Erythroblast (primary cell): ENCODE measurements at places on chromosomes 4 and X.

GRCh38 chr4:132605551-132605950, 543.5 kb upstream of the PCDH10 start:
- no peak for DNase-seq

- no peak for DNase-seq
These were observed 167.7 kb downstream of the NPNT start for GRCh38 chr4:106063009-106063408.

DNA sequence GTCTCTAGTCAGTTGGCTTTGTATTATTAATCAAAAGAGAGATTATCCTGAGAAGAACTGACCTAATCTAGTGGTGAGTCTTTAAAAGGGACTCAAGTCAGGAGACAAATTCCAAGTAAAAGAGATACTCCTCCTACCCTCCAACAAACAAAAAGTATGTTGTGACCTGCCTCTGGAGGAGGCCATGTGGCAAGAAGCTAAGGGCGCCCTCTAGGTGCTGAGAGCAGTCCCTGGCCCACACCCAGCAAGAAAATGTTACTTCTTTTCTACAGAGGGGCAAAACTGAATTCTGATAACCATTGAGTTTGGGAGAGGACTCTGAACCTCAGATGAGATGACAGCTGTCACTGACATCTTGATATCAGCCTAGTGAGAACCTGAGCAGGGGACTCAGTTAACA, 953.6 kb upstream of the AGA start:
- no peak for DNase-seq

DNA sequence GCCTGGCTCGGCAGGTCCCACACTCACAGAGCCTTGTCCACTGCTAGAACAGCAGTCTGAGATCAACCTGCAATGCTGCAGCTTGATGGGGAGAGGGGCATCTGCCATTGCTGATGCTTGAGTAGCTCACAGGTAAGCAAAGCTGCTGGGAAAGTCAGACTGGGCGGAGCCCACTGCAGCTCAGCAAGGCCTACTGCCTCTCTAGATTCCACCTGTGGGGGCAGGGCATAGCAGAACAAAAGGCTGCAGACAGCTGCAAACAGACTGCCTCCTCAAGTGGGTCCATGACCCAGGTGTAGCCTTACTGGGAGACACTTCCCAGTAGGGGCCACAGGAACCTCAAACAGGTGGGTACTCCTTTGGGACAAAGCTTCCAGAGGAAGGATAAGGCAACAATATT, 110.6 kb upstream of the ADAMTS3 start:
- DNase-seq, result no peak

- DNase-seq, result no peak
These were observed 38.9 kb upstream of the MAP9 start for GRCh38 chr4:155415662-155416061.

- DNase-seq, result no peak
These were observed 26.7 kb upstream of the TEC start for GRCh38 chr4:48296365-48296764.

GRCh38 chr4:144579411-144580030, 66.4 kb upstream of the HHIP start:
- no peak for DNase-seq

DNA sequence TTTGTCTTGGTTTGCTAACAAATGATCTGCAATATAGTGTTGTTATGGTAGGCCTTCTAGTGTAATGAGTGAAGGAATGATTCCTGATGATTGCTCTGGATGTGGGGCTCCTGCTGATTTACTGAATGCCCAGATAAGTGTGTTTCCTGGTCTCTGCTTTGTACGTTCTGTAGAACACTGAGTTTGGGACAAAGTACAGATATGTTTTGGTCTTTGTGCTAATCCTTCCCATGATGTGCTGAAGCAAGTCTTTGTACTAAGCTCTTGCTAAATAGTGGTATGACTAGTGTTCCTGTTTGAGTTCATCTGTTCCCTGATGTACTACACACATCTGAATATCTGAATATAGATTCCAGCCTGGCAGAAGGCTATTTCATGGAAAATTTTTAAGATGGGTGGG, 36.9 kb upstream of the XIAP start:
- no peak for DNase-seq

GRCh38 chrX:22060415-22061280, 28.5 kb downstream of the PHEX start:
- DNase-seq, result no peak

DNA sequence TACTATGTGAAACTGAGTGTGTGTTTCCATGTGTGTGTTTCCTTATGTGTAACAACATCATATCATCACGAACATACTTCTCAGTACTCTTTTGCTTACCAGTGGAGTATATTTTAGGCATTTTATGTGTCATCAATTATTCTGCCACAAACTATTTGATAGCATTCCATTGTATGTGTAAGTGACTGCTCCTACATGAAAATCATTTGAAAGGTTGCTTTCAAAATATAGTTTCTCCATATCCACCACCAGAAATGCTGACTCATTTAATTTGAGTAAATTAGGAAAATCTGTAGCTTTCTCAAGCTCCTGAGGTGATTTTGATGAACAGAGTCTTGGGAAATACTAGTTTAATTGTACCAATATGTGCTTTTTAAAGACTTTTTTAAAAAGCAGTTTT, 376.2 kb downstream of the PCDH18 start:
- no peak for DNase-seq
